CD4-positive, alpha-beta T cell treated with Interleukin-15 for 1 hour (primary cell): ENCODE measurements at places on chromosomes 1 and 21.
A peak's percentile ranks its signal among the peaks of the same experiment; 100 is the strongest.

- no peak for DNase-seq
These were observed 145.0 kb downstream of the PATJ start for GRCh38 chr1:61887076-61887867.

DNA sequence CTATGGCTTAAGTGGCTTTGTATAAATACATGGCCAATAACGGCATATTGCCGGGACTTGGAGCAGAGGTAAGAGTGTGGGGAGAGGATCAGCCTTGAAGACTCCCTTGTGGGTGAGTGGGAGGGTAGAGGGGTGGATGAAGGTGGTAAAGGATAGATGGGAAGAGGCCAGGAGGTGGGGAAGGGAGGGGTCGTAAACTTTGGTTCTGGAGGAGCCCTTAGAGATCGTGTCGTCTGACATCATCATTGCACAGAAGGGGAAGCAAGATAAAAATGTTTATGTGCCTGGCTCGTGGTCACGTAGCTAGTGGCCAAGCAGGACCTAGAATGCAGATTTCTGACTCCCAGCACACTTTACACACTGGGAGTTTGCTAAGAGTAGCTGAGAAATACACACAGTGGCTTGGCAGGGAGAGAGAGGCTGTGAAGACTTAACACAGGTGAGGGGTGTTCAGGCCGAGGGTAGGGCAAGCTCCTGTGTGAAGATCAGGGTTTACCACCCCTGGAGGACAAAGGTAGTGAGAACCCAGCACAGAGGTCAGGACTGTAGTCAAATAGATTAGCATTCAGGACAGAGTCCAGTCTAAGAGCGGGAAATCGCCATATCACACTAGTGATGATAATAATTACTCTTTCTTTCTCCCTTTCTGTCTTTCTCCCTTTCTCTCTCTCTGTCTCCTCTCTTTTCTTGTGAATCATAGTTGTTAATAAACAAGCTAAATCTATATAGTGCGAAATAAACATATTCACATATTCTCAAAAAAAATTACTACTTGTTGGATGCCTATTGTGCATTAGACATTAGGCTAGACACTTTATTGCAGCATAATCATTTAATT, 75.5 kb downstream of the LRRC8D start:
- DNase-seq, result no peak

DNA sequence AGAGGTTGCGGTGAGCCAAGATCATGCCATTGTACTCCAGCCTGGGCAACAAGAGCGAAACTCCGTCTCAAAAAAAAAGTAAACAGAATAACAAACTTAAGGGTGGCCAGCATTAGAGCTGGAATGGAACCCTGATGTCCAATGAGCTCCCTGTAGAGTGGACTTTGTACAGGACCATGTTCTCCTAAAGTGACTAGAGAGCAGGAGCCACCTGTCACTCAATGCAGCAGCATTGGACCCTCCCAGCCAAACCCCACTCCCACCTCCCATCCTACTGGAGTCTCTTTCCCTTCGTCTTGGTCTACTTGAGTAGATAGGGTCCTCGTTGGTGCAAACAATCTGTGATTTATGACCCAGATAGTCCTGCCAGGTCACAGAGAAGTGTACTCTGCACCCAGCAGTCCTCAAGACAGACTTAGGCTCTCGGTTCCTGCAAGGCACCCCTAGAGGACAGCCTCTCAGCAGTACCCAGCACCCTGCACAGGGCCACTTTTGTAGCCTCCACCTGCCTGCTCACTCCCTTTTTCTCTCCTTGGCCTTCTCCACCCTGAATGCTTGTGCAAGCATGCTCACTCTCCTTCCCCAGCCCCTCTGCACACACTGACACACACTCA, 69.2 kb upstream of the ZNF281 start:
- no peak for DNase-seq

DNA sequence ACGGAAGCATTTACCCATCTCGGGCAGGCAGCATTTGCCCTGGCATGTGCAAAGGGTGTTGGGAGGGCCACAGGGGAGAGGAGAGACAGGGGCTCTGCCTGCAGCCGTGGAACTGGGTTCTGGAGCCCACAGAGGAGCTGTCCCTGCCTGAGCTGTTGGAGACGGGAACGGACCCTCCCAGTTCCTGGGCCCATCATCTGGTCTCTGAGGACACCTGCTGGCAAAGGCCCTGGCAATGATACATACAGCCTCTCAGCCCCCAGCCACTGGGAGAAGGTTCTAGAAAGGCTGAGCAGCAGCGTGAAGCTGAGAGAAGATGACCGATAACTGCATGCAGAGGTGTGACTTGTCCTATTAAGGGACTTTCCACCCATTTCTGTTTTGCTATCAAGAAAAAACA, 31.4 kb downstream of the FAAP20 start:
- DNase-seq, result no peak

DNA sequence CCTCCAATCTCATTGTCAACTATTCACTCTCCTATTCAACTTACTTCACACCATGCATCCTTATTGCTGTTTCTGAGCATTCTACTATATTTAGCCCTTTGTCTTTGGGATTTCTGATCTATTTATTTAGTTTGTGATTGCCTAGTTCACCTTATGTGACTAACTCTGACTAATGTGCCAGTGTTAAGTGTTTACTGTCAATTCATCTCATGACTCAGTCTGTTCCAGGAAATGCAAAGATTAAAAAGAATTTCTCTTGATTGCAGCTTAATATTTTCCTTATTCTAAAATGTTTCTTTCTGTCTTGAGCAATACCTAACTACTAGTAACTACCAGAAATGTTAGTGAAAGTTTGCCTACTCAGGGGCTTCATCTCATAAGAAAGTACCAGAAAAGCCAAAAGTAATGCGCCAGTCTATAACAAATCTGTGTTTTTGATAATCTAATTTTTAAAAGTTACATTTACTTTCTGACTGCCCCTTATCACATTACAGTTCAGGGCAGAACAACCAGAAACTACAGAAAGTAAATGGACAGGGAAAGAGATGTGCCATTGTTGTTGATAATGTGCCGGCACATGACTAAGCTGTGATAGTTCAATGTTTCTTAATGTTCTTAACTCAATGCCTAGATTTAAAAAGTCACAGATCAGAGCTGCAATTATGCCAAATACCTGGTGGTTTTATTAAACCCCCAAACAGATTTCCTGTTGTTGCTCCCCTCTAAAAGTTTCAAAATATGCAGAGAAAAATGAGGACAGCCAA, 556.5 kb downstream of the PTBP2 start:
- DNase-seq, result no peak

DNA sequence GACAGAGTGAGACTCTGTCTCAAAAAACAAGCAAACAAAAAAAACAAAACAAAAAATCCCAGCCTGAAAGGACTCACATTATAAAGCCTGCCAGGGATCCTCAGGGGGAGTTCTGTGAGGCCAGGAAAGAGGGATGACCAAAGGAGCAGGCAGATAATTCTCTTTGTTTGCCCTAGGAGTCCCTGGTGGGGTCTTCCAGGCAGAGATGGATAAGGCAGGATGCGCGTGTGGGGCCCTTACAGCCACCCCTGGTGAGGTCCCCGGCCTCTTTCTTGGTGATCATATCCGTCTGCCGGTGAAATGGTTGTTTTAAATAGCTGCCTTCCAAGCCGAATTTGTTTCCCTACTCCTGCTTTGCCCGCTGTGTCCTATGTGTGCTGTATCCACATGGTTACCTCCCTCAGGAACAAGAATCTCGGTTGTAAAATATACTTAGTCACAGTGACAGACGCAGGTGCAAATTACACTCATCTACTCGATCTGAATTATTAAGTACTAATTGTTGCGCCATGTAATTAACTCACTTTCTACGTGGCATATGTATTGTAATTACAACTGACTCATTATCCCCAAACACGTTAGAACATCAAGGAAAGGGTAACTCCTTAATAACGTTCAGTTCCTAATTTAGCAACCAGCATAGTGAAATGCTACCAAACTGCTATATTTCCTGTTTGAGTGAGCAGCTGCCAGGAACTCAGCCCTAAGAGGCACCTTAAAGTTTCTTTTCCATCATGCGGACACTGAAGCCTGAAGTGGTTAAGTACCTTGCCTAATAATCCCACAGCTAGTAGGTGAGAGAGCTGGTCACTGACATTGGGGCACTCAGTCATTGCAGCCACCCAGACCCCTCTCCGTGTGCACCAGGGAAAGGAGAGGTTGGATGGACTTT, 106.4 kb downstream of the ZSCAN20 start:
- DNase-seq, result no peak

GRCh38 chr1:239896980-239897379, 194.7 kb upstream of the FMN2 start:
- DNase-seq, result no peak

DNA sequence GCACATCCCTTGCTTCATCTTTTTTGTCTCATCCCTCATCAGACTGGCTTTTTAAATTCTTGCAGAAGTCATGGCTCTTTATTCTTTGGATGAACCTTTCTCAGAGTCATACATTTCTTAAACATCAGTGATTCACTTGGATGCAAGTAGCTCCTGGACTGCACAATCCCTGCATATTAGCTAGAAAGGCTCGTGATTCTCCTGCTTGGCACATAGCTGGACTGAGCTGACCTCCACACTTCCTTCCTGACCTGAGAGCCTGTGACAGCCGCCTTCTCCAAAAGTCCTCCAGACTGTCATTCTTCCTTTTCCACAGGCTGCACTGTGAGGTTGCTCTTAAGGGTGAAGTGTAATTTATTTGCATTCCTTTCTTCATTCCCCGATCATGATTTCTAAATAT, 109.4 kb downstream of the RGL1 start:
- DNase-seq, result no peak

GRCh38 chr1:78834201-78834741, 172.3 kb downstream of the ADGRL4 start:
- DNase-seq, result no peak

- no peak for DNase-seq
These were observed 2.2 kb downstream of the MYCBP start for GRCh38 chr1:38870996-38871395.

DNA sequence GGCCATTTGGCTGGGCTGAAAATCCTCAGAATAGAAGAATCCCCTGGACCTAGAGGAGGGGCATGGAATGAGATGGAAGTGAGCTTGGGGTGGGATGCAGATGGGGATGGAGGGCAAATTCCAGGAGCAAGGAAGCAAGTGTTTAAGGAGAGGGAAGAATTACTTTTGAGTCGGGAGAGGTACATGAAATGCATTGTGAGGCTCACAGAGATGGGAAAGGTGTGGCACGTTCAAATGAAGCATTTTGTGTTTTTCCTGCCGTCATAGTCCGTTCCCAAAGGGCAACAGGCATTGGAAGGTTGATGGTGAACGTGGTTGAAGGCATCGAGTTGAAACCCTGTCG, 30.5 kb downstream of the ATP5PO start:
- DNase-seq, result no peak

DNA sequence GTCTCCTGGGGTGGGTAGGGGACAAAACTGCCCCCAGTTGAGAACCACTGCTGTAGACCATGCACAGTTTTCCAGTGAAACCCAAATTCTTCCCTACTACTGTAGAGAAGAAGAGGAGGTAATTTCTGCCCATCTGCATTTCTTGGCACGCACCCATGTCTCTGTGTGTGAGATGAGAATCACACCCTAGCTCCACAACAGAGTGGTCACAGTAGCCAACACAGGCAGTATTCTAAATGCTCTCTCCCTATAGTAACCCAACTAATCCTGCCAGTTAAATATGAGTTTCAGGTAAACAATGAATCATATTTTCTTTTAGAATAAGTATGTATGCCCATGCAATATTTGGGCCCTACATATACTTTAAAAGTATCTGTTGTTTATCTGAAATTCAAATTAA, 1.2 kb upstream of the CAPN2 start:
- no peak for DNase-seq

DNA sequence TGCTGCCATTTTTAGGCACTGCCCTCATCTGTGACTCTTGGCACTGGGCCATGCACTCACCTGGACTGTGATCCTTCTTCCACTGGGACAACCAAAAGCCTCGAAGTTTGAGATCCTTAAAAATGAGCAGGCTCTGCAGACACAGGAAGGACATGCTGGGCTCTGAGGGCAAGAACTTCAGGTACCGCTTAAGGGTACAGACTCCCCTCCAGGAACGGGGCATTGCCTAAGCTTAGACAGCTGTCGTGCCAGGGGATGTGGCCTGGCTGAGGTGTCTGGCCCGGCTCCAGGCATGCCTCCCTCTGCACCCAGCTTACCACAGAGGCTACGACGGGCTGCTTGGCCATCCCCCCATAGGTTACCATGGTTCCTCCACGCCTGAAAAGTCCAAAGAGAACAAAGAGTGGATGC, 14.2 kb upstream of the SRSF4 start:
- DNase-seq, result no peak

- no peak for DNase-seq
These were observed 203.9 kb downstream of the RHOU start for GRCh38 chr1:228939001-228939691.

GRCh38 chr1:170316270-170316669, 170.5 kb downstream of the NTMT2 start:
- DNase-seq, result no peak

- DNase-seq, result peak; percentile 46
These were observed 14.3 kb upstream of the LSM10 start for GRCh38 chr1:36411674-36412648.

GRCh38 chr1:147603986-147604385, 62.7 kb downstream of the BCL9 start:
- no peak for DNase-seq

DNA sequence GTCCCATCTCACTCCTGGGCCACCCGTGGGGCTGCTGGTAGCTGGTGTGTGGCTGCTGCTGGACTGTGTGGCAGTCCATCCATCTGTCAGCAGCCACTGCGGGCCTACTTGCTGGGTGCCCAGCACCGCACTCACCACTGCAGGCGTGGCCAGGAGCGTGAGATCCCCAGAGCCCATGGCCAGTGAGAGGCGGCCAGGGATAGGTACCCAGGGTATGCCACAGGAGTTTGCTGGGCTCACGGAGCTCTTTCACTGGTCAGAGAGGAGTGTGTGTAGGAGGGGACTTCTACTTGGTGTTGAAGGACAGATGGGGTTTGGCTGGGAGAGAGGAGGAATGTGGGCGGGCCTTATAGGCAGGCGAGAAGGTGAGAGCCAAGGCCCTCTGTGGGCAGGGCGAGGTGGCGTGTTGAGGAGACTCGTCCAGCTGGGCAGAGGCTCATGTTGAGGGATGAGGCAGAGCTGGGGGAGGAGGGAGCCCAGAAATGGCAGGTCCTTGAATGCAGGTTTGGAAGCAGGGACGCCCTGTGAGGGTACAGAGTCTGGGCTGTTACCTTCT, 15.0 kb downstream of the QSOX1 start:
- DNase-seq, result no peak

- no peak for DNase-seq
These were observed 385.8 kb upstream of the NFIA start for GRCh38 chr1:60696512-60696911.

DNA sequence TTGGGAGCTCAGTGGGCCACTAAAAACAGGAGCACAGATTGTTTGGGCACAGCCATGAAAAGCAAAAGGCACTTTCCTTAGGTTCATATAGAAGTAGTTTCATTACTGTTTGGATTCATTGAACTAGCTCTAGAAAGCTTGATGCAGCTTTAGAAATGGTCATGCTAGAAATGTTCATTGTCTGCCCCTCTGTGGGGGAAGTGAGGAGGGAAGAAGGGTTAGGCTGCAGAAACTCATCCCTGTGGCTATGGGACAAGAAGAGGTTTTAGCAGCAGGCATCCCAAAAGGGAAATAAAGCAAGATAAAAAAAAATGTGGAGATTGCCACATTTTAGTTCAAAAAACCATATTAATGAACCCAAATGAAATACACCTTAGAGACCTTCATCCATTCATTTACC, 359.6 kb upstream of the PTBP2 start:
- DNase-seq, result no peak
